ENCODE measurements at places on chromosomes 3 and 15.
A peak's percentile ranks its signal among the peaks of the same experiment; 100 is the strongest.

- DNase-seq: no peak
Measured at GRCh38 chr3:194905696-194906095, 220.0 kb downstream of the FAM43A start.

DNA sequence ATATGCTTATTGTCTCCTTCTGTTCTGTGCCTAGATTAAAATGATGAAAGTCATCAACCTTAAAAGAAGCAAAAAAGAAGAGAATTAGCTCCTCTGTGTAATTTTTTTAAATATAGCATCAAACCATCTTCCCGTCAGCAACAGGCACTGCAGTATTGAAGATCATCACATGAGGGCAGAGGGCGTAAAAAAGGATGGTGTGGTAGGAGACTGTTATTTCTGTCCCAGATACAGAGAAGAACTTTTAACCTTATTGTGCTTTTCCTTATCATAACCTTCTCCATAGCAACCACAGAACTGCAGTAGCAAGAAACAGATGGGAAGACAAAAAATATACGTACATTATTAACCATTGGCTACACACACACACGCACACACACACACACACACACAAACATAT lies 88.8 kb downstream of the IGSF11 start:
- DNase-seq: no peak

- DNase-seq: no peak
Measured at GRCh38 chr15:39756806-39757522, 25.7 kb downstream of the FSIP1 start.

GRCh38 chr3:64176461-64176996 lies 48.7 kb downstream of the PRICKLE2 start:
- DNase-seq: no peak

DNA sequence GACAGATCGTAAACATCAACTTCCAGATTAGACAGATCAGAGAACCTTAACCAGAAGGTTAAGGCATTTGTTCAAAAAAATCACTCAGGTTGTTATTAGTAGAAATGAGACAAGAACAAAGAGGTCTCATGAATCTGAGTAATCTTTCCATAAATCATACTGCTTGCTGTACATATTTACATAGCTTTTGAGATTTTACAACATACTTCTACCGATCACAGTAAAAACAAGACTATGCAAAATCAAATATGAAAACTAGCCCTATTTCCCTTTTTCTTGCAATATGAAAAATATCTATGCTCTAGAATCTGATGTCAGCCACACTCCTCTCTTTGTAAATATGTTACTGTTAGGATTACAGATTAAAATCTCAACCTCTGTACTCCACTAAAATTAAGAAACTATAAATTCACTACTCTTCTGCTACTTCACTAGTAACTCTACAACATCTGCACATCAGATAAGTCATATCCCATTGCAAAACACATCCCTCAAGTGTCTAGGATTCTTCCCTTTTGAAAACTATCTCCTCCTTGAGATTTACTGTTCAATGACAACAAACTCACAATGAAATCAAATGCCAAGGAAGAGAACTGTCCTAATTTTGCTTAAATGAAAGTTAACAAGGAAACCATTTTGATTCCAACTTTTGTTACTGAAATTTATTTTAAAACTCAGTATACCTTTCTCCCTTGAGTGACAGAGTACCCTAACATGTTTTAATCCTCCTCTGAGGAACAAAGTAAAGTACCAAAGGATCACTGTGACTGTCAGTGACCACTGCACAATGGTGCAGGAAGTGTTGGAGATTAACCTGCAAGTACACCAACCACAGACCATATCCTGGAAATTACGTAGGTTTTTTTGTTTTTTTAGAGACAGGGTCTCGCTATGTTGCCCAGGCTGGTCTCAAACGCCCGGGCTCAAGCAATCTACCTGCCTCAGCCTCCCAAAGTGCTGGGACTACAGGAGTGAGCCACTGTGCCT lies 12.8 kb downstream of the DCUN1D1 start:
- DNase-seq: no peak

- no peak for DNase-seq
Measured at GRCh38 chr3:7695049-7695448, 806.6 kb upstream of the LMCD1 start.

GRCh38 chr3:17431004-17431403 lies 311.4 kb downstream of the TBC1D5 start:
- DNase-seq: no peak

GRCh38 chr15:79924379-79924778 lies 27.6 kb upstream of the MTHFS start:
- no peak for DNase-seq

- no peak for DNase-seq
Measured at GRCh38 chr3:146093896-146094295, 67.1 kb downstream of the PLOD2 start.

GRCh38 chr15:66756295-66756694 lies 54.3 kb downstream of the SMAD6 start:
- DNase-seq: no peak

DNA sequence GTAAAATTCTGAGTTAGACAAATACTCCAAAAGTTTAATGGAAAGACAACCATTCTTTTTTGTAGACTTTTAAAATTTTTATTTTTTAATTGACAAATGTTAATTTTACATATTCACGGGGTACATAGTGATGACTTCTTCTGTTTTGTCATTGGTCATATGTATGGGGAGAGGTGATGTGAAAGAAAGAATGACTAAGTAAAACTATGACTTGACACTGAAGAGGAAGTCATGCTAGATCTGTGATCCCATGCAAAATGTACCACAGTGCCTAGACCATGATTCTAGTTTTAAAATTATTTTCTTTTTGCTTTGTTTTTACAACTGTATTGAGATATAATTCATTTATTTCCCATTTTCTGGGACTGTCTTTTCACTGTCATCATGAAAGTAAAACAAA lies 281.6 kb downstream of the MBNL1 start:
- no peak for DNase-seq

GRCh38 chr15:70494852-70495571 lies 268.3 kb downstream of the UACA start:
- no peak for DNase-seq

- DNase-seq: no peak
Measured at GRCh38 chr15:101652786-101653430, 727 bp upstream of the TM2D3 start.

GRCh38 chr15:36791844-36792571 lies 212.6 kb downstream of the CDIN1 start:
- DNase-seq: no peak

DNA sequence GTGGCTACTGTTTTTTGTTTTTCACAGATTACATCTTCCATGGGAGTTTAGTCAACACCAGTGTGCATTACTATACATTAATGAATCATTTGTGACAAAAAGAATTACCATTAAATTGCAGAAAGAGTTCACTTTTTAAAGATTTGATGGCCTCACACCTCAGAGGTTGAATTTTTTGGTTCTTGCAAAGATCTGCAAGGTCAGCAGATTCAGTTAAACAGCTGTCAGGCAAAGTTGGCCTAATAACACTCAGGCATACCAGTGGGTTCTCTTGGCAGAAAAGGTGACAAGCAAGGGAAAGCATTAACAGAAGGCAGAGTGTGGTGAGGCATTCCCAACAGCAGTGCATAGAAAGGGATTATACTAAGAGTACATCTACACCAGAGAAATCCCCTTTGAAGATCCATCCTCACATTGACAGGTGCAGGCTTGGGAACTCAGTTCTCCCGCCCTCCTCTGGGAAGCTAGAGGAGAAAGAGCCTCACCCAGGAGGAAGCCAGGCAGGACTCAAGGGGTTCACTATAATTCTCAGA lies 24.3 kb upstream of the PTX3 start:
- DNase-seq: no peak

GRCh38 chr15:86735247-86736040 lies 655.8 kb downstream of the AGBL1 start:
- DNase-seq: no peak

DNA sequence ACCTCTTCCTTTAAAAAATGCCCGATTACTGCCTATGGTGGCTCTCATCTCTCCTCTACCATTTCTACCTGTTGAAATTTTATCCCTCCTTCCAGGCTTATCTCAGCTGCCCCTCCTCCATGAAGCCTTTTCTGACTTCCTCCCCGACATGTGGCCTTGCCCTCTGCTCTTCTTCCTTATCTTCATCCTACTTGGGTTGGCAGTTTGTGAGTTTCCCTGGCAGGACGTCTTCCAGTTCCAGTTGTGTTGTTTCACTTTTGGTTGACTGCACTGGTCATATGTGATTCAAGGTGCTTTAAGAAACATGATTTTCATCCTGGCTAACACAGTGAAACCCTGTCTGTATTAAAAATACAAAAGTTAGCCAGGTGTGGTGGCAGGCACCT lies 4.4 kb downstream of the DLL4 start:
- no peak for DNase-seq

DNA sequence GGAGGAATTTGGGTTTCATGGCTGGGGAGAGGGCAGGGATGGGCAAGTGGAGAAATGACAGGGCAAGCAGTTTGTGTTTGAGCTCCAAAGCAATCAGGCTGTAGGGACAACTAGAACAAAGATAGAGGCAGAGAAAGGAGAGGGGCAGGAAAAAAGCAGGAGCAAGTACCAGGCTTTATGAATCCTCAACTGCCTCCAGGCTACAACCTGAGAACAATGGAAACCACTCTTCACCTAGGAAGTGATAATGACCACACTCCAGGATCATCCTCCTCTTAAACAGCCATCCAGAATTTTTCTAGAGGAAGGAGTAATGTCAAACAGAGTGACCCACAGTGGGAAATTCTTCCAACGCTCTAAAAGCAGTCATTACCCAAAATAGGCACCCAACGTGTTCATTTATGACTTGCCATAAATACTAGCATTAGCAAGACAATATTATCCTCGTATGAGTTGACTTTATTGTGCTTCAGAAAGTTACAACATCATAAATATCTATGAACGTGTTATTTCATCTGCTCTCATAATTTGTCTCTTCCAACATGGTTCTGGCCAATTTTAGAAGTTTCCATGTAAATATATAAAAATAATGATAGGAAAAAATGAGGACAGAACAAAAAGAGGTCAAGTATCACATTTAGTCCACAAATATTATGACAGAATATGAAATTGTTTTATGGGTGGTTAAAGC lies 50.5 kb downstream of the TNFAIP8L3 start:
- DNase-seq: no peak

- DNase-seq: peak; percentile 35
Measured at GRCh38 chr3:42526616-42527367, 24.3 kb downstream of the VIPR1 start.

- no peak for DNase-seq
Measured at GRCh38 chr3:70179111-70179510, 133.3 kb downstream of the MDFIC2 start.

DNA sequence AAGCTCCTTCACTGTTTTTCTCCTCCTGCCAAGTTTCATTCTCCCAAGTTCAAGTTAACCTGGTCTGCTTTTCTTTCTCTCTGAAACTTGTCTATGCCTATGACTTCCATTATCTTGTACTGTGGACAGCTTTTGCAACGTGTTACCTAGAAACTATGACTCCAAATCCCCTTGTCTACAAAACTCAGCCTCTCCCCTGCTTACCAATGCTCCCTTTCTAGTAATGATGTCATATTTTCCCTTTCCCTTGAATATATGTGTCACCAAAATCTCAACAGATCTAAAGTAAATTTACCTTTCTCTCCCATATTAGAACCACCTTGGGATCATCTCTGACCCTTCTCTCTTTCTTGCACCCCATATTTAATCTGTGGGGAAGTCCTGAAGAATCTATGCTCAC lies 10.5 kb upstream of the ABHD2 start:
- DNase-seq: no peak

GRCh38 chr15:63833021-63833696 lies 589 bp downstream of the HERC1 start:
- peak; percentile 12 for DNase-seq

DNA sequence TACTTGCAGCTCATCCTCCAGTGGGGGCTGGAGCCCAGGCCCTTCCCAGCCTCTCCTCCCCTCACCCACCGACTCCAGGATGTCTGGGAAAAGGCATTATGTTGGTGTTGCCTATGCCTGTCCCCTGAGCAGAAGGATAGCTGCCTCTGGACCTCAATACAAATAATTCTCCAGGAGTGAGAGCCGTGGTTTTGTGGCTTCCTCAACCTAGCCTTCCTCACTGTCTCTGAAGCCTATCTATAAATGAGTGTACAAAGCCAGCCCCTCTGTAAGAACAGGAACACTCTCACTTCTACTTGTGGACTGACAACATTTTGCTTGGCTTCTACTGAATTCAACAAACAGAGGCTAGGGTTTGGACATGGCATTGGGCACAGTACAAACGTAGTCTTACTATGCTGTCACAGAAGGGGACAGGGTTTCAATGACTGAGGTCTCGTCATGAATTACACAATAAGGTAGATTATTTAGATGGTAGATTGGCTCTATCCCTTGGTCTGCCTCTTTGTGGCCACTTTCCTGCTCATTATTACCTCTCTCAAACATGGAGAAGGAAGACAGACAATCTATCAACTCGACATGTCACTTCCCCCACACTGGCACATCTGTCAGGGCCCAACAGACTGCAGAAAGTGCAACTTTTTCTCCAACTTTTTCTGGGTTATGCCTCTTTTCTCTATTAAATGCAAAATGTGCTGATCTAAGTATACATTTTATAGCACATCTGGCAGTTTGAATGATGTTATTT lies 82.8 kb upstream of the MEX3B start:
- no peak for DNase-seq

DNA sequence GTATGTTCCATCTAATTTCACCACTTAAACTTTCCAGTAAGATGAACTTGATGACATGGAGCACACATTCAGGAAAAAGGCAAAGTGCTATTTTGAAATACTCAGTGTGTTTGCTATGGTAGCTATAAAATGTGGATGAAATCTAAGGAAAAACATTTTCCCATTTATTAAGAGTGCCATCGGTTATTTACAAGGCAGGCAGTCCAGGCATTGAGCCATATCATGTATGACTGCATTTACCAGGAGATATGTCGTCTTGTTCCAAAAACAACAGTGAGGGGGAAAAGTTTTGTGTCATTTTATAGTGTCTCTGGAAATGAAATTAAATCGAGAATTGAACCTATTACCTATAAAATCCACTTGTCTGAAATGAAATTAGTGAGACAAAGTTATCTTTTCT lies 13.7 kb downstream of the ANXA2 start:
- no peak for DNase-seq

- DNase-seq: no peak
Measured at GRCh38 chr3:15099364-15100098, 583 bp upstream of the RBSN start.

DNA sequence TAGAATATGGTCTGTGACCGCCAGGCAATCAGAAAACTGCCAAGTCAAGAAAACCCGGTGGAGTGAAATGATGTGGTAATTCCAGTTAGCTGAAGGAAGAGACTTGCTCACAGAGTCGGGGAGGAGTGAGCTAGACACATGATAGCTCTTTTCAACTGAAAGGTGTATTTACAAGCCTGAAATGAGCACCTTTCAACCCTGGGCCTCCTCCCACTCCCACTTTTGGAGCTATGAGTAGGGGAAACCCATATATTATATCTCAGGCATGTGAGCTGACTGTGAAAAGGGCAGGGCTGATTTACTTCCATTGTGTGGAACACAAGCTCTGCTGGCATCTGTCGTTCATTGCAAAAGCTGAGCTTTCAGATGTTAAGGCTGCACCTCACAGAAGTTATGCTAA lies 960.2 kb downstream of the TUSC7 start:
- no peak for DNase-seq

DNA sequence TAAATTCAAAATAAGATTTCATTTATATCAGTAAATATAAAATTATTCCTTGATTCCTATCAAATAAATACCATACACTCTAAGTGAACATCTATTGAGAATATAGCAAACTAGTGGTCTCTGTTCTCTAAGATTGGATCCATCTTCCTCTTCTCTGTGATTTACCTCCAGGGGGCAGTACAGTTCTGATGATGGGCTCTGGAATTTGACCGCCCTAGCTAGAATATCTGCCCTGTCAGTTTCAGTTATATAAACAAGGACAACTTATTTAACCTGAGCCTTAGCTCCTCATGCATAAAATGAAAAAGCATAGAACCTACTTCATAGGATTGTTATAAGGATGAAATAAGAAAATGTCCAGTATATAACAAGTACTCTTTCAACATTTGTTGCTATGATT lies 171.1 kb upstream of the CCDC54 start:
- no peak for DNase-seq
